ENCODE measurements at places on chromosomes 3 and 15.
A peak's percentile ranks its signal among the peaks of the same experiment; 100 is the strongest.

- DNase-seq = no peak
Measured at GRCh38 chr3:21804330-21804729, 53.3 kb upstream of the ZNF385D start.

- no peak for DNase-seq
Measured at GRCh38 chr3:110332629-110333028, 739.0 kb upstream of the NECTIN3 start.

DNA sequence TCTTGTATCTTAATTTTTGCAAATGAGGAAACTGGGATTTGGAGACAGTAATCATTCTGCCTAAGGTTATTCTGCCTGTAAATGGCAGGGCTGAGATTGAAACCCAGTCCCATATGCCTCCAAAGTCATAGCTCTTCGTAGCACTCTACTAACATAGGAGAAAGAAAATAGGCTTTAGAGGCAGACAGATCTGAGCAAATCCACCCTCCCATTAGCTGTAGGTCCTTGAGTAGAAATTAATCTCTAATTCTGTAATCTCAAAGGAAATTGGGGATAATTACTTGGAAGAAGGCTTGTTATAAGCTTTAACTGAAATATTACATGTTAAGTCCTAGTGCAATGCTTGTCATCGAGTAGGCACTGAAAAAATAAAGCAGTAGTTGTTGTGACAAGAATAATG is 252.1 kb upstream of the PEX5L start:
- DNase-seq = no peak

- no peak for DNase-seq
Measured at GRCh38 chr3:113222451-113223086, 11.2 kb downstream of the BOC start.

- DNase-seq = no peak
Measured at GRCh38 chr3:71350998-71351397, 232.5 kb downstream of the FOXP1 start.

DNA sequence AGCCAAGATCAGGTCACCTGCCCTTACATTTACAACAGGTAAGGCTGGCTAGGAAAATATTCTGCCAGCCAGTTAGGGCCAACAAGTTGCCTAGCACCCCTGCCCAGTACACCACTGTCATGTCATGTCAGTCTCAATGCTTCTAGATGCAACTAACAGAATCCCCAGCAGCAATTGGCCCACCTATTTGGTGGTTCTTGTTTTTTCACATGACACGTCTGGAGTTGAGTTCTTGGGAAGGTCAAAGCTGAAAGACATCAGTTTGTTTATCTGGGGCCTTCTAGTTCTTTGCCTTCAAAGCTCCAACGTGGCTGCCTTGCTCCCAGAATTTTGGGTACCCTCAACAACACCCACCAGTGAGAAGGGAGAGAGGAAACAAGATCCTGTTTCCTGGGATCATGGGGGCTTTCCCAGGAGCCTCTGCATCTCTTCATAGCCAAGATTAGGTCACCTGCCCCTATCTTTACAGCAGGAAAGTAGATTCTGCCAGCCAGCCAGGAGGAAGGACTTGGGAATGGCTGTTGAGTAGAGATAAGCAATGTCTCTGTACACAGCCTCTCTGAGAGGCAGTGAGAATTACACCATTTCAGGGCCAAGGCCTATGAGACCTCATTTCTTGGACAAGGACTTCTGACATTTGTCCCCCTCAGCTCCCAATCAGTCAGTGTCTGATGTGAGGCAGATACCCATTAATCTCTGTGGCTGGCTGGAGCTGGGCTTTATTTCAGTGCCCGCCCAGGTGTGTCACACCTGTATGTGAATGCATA is 8.6 kb downstream of the GPX1 start:
- no peak for DNase-seq

GRCh38 chr15:70353606-70354345 is 256.1 kb upstream of the TLE3 start:
- no peak for DNase-seq

DNA sequence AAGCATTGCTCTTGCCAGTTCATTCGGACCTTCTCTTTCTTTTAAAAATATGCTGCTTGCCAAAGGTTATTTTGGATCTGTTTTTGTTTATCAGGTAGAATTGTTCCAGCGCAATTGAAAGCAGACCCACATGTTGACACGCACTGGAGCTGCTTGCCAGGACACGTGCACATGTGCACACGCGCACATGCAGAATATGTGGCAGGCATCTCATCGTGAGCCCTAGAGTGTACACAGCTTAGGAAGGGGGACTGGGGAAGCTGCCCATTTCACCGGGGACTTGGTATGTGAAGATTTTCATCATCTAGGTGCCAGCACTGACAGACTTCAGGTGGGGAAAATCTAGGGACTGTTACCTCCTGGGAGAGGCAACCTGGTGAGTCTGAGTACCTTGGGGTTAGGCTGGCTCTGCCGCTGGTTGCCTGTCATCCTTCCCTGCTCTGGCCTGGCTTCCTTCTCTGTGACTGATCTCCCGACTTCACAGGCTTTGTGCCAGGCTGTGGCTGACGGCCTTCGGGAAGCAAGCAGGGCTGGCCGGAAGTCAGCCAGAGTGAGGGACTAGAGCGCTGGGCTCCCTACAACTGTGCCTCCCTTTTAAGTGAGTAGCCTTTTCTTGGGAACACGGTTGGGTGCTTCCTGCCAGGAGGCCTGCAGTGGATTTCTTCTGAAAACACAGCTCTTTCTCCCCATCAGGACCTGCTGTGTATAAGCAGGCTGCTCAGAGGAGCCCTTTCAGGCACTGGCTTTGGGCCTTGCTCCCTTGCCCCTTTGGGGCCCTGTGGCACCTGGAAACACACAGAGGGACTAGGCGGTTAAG is 129.3 kb downstream of the EEFSEC start:
- DNase-seq = no peak

GRCh38 chr3:127392156-127392490 is 104.3 kb upstream of the PRR20G start:
- no peak for DNase-seq

DNA sequence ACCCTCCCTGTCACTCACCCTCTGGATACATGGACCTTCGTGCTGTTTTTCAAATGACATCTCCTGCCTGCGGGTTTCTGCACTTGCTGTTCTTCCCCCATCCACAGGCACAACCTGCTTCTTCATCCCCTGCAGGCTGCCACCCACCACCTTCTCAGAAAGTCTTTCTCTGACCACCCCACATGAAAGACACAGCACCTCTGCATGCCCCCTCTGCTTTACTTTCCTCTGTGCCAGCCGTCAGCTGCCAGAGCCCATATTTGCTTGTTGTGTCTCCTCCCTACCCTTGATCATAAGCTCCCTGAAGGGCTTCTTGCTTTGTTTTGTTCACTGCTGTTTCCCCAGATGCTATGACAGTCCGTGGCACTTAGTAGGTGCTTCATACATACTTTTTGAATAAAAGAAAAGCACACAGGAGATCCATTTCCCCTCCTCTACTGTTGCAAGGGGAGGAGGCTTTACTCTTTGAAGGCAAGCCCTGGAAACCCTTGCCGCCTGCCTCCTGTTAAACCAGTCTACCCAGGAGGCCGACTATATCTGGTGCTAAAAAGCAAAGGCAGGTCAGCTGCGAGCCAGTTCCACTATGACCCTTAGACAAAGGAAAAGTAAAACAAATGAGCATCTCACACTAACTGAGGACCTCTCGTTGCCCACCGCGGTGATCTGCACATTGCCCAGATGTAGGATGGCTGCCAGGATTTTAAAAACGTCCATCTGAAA is 31.9 kb downstream of the MYO5C start:
- DNase-seq = no peak

DNA sequence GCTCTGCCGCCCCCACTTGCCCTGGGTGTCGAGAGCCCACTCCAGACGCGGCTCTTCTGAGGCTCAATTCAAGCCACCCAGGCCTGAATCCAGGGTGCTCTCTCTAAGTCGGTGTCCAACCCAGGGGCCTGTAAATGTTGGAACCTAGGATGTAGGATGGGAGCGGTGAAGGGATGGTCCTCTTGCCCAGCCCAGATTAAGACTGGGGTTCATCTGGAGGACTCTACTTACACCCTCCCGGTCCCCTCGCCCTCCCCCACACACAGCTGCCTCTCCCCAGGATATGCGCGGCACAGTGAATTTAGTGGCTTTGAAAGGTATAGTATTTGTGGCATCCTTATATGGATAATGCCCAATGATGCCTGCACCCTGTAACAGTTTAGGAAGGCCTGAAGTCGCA is 822 bp upstream of the FBN1 start:
- no peak for DNase-seq

DNA sequence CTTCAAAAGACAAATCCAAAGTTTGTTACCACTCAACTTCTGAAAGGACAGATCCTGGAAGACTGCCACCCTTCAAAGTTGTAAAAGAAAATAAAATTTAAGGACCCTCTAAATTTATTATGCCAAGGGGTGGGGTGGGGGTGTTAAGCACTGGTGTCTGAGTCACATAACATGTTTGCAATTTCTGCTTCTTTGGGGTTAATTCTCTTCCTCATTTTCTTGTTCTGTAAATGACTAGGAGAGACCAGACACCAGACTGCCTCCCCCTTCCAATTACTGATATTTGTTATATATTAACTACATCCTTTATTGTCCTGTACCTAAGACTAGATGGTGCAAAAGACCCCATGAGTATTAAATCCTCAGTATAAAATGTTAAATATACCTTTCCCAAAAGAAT is 242.8 kb downstream of the ZNF385D start:
- DNase-seq = no peak

- peak; percentile 20 for DNase-seq
Measured at GRCh38 chr15:27244047-27244446, 273.1 kb downstream of the GABRG3 start.

DNA sequence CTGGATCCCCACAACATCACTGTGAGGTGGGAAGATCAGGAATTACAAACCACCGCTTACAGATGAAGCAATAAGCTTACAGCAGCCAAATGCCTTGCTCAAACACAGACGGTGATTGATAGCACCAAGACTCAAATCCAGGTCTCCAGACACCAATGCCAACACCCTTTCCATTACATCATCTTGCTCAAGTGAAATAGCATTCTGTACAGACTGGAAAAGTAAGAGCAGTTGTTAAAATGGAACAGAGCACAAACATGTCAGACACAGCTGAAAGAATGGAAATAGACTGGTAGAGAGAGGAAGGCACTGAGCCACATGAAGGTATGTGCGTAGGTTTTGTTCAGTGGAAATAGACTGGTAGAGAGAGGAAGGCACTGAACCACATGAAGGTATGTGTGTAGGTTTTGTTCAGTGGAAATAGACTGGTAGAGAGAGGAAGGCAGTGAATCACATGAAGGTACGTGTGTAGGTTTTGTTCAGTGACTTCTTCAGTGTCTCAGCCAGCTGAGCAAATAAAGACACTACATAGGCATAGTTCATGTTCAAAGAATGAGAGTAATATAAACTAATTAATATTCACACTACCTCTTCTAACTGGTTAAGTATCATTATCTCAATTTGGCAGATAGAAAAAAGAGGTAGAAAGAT is 15.6 kb downstream of the CLDN1 start:
- DNase-seq = no peak

DNA sequence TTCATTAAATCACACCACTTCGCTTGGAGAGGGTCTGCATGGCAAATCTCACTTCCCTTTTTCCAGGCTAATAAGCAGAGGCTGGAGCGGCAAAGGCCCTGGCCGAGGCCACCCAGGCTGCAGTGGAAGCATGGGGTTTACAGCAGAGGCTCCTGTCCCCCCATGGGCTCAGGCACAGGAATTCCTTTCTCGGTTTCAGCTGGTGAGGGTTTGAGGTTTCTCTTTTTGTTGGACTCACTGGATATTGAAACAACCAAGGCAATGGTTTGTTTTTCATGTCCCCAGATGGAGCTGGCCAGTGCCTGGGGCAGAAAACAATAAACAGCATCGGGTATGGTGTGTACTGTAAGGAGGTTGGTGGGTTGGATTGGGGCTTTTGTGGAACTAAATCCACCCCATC is 175.6 kb upstream of the RASGRP1 start:
- DNase-seq = no peak

GRCh38 chr3:32531010-32531647 is 28.5 kb upstream of the CMTM6 start:
- no peak for DNase-seq

DNA sequence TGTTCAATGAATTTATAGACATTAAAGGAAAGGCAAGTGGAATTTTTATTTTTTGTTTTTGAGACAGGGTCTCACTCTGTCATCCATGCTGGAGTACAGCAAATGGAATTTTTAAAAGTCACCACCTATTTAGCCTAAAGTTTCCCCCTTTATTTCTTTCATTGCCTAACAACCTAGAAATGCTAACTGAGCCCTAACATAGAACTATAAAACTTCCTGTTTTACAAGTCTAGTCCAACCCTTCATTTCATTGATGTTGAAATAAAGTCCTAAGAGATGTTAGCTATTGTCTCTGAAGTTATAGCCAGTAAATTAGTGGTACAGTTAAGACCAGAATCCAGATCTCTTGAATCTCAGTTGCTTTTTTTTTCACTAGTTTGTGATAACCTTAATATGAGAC is 39.0 kb downstream of the MAPK6 start:
- DNase-seq = no peak

DNA sequence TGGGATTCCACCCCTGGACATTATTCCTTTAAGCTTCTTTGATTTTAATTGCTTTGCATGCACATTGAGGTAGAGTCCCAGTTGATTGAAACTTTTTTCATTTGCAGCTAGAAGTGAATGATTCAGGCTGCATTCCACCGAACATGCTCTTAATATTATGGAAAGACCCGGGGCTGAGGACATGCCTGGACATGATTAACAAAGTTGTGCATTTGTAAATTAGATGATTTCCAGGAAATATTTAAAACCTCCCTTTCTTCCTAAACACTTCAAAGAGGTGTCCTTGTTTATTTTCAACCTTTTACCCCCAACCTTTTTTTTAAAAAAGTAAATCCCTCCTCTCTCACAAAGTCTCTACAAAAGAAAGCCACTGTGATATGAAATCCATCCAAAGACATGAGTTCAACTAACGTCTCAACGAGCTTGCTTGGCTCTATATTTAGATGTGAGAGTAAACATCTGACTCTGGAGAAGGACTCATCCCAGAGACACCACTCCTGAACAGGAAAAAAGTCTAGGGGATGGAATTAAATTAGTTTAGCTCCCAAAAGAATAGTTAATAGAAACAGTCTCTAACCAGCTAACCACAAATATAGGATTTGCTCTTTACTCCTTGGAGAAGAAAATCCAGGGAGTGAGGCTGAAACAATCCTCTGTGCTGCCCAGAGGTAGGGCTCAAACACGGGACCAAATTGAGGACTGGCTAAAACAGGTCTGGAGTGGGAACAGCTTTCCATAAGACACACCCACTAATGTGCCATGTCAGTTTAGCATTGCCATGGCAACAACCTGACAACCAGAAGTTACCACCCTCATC is 83.1 kb downstream of the XXYLT1 start:
- no peak for DNase-seq

- DNase-seq = no peak
Measured at GRCh38 chr3:124137216-124137615, 145.3 kb upstream of the ROPN1 start.

GRCh38 chr15:92603743-92604470 is 51.7 kb downstream of the FAM174B start:
- DNase-seq = no peak

DNA sequence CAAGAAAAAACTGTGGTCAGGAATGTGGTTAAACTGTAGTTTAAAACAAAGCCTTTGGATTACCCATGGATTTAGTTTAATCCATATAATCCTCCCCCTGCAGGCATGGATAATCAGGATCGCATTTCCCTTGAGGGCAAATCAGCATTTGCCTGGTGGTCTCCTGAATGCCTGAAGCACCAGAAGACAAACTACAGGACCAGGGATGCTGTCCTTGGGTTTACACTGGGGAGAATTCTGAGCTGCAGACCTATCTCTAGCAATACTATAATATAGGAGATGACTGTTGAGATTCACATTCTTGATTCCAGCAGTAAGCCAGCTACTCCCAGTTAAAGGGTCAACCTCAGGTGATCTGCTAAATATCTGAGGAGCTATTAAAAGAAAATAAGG is 10.6 kb downstream of the PIK3CB start:
- no peak for DNase-seq
